ENCODE measurements at places on chromosomes 6 and 20.

DNA sequence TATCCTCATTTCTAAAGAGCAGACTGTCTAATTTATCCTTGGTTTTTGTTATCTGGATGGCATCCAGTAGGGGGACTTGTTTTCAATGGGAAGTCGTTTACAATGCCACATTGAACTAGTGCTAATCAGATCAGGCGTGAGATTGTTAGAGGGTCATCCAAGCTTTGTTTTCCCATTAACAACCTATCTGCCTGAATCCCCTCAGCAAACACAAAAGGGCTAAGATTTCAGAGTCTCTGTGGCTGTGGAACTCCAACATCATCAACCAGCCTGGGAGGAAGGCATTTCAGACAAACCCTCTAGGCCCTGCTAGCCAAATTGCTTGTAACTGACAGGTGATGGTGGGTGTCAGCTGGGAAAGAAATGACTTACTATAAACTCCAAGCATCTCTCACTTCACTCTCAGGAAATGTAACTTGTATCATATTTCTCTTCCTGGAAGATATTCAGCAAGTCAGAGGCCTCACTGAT is 47.7 kb downstream of the COL19A1 start:
- DNase-seq = no peak

DNA sequence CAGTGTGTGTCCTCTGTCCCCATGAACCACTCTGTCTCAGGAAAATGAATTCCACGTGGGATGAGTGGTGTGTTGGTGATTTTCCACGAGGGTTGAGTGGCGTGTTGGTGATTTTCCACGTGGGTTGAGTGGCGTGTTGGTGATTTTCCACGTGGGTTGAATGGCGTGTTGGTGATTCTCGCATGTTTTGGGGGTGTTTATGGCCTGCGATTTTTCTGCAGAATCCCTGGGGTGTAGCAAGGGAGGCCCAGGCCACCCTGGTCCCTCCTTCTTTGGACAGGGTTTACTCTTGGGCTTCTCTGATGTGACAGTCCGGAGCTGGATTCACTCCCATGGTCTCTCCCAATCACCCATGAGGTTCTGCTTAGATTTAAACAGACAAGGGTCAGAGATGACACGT is 90.6 kb upstream of the FRMD1 start:
- no peak for DNase-seq

DNA sequence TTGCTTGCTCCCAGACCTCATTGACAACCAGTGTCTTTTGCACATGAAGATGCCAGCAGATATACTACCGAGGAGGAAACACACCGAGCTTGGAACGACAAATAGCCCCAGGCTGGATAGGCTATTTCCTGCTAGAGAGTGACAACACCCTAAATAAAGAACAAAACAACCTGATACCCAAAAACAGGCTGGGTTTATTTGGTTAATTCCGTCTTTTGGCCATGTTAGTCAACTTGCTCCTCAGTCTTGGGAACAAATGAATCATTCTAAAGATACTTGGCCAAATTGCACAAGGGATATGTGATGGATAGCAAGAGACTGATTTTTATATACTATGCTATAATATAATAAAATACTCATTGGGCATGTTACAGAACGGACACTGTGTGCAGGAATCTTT is 11.5 kb upstream of the MUC22 start:
- no peak for DNase-seq

- no peak for DNase-seq
These were observed 21.1 kb downstream of the RAET1L start for GRCh38 chr6:150004101-150004782.

GRCh38 chr6:51415501-51415900 is 596.8 kb downstream of the TFAP2B start:
- DNase-seq = no peak

DNA sequence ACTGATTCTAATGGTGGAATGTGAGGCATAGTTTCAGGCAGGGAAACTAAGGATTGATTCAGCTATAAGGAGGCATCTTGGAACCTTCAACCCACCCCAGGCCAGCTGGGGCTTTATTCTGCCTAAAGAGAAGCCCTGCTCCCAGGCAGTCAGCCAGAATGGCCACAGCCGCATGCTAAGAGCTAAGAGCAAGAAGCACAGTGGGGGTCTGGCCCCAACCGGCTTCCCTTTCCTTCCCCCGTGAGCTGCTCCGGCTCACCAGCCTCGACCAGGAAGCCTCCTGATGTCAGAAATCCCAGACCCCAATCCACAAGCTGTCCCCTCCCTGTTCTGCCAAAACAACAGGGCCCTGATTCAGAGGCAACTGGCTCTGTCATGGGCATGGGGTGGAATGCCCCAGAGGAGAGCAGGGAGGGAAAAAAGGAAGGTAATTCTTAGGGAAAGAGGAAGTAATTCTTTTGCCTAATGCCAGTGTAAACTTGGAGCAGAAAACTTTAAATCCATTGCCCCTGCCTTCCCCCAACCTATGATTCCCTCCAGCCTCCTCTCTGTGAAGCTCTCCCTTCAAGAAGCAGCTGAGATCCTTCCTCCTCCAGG is 6.9 kb downstream of the GRM4 start:
- no peak for DNase-seq

DNA sequence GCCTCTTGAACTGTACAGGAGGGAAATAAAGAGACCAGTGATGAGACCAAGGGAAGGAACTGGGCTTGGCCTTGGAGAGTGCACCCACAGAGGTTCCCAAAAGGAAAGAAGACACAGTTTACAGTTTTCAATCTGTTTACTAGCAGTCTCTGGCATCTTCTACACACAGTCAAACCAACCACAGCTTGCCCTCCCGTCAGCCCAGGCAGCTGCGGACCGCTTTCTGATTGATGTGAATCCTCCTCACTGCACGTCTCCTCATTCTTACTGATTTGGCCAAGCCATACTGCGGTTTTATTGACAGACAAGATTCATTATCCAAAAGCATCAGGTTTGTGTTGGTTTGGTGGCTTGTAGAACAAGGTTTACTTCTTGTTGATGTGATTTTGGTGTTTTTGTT is 104.5 kb upstream of the ASF1A start:
- DNase-seq = no peak

DNA sequence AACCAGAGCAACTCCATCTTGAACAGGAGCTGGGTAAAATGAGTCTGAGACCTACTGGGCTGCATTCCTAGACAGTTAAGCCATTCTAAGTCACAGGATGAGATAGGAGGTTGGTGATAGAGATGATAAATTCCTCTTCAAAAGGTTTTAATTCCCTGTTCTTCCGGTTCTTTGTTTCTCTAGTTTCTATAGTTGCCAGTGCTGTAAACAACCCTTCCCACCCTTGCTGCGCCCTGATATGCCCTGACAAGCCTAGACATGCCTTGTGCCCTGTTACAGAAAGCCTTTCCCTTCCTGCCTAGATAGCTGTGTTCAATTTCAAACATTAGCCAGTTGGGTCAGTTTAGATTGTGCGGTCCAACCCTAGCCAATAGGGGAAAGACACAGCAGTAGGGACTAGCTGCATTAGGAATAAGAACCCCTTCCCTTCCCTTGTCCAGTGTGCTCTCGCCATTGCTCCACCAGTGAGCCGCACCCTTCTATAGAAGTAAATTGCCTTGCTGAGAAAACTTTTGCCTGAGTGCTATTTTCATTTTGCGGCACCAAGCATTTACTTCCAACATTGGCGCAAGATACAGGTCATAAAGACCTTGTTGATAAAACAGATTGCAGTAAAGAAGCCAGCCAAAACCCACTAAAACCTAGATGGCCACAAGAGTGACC is 52.5 kb upstream of the CCN2 start:
- DNase-seq = no peak

DNA sequence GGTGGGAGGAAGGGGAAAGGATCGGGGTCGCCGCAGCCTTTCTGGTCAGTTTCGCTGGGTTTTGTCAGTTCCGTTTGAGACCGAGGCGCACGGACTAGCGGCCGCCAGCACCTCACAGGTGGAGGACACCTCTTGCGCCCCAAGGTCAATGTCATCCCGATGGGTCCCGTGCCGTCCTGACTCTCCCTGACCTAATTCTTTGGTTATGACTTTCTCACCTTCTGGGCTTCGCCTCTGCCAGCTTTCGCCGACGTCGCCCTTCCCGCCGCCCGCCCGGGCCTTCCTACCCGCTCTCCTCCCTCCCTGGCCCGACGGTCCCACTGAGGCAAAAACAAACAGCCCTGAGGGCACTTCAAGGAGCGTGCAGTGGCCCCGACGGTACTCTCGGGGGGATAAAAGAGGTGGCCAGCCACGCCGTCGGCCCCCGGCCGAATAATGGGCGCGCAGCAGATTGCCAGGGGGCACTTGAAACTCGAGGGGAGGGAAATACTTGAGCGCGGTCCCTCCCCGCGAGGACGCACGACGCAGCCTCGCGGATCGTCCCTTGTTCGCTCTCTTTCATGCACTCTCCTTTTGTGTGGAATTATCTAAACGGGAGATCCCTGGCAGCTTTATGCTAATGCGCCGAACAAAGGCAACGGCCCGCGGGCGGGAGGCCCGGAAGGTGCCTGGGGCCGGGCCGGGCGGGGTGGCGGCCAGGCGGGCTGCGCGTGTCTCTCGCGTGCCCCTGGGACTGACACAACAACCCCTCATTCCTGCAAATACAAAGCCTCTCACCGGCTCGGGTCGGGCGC is 3.9 kb upstream of the INSM1 start:
- DNase-seq = no peak

DNA sequence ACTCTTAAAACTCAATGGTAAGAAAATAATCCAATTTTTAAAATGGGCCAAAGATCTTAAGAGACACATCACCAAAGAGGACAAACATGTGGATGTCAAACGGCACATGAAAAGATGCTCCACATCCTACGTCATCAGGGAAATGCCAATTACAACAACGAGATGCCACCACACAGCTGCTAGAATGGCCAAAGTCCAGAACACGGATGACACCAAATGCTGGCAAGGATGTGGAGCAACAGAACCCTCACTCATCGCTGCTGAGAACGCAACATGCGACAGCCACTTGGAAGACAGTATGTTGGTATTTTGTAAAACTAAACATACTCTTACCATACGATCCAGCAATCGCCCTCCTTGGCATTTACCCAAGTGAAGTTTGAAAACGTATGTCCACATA is 132.8 kb upstream of the CDH4 start:
- no peak for DNase-seq

- no peak for DNase-seq
These were observed 48.0 kb upstream of the NOP56 start for GRCh38 chr20:2604506-2604835.

- DNase-seq = no peak
These were observed 32.8 kb downstream of the FAM83B start for GRCh38 chr6:54879188-54879985.
